Fibroblast of the aortic adventitia (primary cell): ENCODE measurements at places on chromosomes 5 and 9. TPM values are rescaled to one million over a fixed set of nuclear protein-coding genes. Genes with fewer than 3 reads are reported as not detected.

GRCh38 chr5:172875505-172876279 lies 41.6 kb downstream of the ERGIC1 start:
- DNase-seq, result no peak

- DNase-seq, result peak; percentile 52
These were observed 169.2 kb downstream of the AUH start for GRCh38 chr9:91192381-91193086.

DNA sequence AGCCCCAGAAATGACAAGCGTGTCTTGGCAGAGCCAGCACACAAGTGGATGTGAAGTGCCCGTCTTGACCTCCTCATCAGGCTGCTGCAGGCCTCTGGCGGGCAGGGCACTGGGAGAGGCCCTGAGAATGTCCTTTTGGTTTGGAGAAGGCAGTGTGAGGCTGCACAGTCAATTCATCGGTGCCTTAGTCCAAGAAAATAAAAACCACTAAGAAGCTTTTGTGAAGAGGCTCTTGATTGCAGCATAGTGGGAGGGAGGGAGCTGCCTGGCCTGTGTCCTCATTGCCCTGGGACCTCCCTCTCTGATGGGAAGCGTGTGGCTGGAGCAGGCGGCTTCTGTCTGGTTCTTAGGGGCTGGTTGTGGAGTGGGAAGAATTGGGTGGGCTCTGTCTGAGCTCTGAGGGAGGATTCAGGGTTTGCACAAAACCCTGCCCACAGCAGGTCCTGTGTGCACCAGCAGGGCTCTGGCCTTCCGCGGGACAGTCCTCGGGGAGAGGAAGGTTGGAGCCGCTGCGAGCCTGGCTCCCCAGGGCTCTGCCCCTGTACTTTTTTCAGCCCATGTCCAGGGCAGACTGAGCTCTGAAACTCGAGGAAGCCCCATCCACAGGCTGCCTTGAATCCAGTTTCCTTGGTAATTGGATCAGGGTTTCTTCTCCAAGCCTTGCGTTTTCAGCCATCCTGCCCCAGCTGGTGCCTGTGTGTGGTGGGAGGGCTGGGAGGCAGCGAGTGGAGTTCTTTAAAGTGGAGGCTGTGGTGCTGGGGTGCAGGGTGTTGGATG lies 1.1 kb downstream of the HRCT1 start:
- peak; percentile 91 for DNase-seq

DNA sequence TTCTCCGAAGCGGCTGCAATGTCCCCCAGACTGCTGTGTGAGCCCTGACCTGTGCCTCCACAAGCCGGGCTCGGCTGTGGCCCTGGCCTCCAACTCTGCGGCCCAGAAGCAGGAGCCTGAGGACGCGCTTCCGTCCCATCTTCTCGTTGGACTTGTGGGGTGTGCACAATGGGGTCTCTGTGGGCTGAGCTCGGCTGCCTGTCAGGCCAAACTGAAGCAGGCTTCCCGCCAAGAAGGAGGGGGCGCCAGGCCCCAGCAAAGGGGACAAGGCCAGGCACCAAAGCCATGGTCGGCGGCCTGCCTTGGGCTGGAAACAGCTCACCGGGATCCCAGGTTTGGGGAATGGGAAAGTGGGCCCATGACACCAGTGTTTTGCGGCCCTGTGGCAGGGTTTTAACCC lies 4.1 kb downstream of the NOTCH1 start:
- DNase-seq, result no peak

Gene CCT5
- 168 and 359 TPM in 2 replicates for total RNA-seq

DNA sequence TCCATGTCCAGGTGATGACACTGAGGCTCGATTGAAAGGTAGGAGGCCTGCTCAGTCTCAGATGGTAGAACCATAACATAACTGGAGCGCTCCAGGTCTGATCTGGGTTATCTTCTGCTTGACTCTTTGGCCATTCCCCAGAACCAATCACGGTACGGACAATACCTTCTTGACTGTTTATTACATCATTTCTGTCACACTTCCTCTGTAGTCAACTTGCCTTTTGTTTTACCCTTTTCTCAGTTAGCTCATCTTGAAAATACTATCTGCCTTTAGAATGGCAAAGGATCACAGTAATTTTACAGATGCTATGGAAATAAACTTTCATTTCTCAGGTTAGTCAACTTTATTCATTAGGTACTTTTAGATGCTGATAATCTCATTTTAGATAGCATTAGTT lies 22.4 kb downstream of the GLRA1 start:
- DNase-seq, result no peak

Gene BHMT2
- total RNA-seq, result 5.0 and 6.8 TPM in 2 replicates

GRCh38 chr9:15244001-15244441 lies 63.0 kb downstream of the TTC39B start:
- DNase-seq, result peak; percentile 64

GRCh38 chr9:2257248-2257929 lies 242.2 kb downstream of the SMARCA2 start:
- DNase-seq, result no peak

GRCh38 chr5:122434205-122434970 lies 122.4 kb downstream of the SNCAIP start:
- DNase-seq, result no peak
